ENCODE measurements at places on chromosomes 1 and 21.

GRCh38 chr1:102466487-102466886 is 469.8 kb upstream of the OLFM3 start:
- DNase-seq: no peak

DNA sequence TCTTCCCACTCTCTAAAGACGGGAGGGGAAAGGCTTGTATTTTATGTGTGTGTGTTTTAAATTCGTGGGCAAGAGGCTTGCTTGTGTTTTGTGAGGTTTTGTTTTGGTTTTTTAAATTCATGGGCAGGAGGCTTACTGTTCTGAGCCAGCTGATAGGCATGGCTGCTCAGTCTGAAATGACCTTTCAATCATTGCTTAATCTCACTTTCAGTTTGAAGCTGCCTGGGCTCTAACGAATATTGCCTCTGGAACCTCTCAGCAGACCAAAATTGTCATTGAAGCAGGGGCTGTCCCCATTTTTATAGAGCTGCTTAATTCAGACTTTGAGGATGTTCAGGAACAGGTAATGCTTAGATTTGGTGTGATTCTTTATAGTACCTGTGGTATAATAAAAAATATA is 20.3 kb upstream of the TXLNA start:
- no peak for DNase-seq

GRCh38 chr1:99728494-99729235 is 37.8 kb downstream of the FRRS1 start:
- no peak for DNase-seq

DNA sequence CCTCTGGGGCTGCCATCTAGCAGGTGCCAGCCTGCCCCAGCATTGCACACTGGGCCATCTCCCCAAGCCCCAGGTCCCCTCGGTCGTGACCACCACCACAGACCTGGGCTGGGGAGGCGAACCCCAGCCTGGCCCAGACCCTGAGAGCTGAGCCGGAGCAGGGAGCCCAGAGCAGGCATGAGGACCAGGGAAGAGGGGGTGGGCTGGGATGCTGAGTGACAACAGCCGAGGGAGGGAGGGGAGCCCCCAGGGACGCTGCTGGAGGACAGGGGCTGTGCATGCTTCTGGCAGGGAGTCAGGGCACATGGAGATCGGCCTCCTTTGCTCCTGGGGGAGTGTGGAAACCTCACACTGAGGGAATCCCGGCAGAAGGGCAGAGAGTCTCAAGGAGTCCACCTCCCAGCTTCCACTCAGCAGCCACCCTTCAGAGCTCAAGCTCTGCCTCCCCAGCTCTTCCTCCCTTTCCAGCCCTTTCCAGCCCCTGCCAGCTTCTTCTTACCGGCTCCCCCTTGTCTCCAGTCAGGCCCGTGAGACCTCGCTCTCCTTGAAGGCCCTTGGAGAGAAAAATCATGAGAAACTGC is 23.7 kb upstream of the PEF1 start:
- DNase-seq: no peak

DNA sequence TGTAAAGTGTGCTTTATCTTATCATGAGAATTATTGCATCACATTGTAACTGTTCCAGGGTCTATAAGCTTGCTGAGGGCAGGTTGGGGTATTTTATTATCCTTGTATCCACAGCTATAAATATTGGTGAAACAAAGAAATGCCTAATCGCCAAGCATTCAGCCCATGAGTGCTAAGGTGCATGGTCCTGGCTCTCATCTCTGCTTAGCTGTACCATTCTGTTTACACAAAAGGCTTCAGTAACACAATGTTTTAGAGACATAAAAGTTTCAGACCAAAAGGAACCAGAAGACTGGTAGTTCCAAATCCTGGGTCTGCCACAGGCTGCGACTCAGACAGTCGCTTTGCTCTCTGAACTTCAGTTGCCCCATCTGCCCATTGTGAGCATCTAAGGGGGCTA is 99.6 kb upstream of the C8B start:
- no peak for DNase-seq

- DNase-seq: no peak
Measured at GRCh38 chr1:213466541-213466940, 415.5 kb downstream of the RPS6KC1 start.

DNA sequence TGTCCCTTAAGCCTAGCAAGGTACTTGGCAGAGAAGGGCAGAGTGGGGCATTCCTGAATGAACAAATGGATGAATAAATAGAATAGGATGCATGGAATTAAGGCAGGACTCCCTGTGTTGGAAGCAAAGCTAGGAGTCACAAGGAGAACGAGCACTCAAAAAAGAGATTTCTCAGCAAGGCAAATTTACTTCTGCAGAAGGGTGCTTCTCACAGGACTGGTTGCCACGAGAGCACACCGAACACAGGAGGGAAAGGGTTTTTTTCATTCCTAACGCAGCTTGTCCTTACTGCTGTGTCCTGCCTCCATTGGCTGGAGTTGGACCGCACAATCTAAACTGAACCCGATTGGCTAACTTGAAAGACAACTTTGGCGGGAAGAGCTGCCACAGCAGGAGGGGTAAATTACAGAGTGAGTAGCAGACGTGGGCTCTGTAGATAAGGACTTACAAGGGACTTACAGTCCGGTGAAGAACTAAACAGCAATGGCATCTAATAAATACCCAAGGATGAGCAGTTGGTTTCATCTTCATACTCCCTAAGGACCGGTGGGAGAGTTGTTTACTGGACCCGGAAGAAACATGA is 52.4 kb downstream of the KIF26B start:
- no peak for DNase-seq

GRCh38 chr1:40847023-40847745 is 15.0 kb downstream of the CITED4 start:
- DNase-seq: no peak

DNA sequence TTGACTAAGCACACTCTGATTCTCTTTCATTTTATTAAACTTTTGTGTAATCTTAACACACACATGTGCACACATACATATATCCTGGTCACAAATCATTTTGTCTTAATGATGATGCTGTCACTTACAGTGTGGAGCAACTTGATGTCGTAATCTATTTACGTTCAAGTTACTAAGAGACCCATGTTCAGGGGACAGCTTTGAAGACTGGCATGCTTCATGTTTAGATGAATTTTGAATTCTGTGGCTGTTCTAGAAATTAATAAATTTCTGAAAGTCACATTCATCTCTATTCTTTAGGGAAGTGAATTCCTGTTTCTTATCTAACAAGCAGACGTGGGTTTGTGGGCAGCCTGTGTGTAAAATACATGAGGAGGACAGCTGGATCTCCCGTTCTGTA is 1637.8 kb downstream of the PLA2G4A start:
- DNase-seq: no peak

- DNase-seq: no peak
Measured at GRCh38 chr21:39125752-39126485, 57.3 kb downstream of the PSMG1 start.

DNA sequence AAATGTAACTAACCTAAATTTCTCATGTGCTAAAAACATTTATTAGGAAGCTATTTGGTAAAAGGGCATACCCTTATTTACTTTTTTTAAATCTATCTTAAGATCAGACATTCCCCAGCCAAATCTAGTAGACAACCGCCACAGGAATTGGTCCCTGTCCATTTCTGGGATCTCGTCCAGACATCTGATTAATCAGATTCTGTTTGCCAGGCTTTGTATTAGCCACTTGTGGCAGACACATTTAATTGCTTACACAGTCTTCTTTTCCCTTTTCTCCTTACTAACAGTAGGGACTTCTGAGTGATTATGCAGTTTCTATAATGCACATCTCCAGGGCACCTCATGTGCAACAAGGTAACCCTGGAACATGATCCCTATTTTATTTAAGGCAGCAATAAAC is 449.0 kb upstream of the RGS18 start:
- DNase-seq: no peak

- no peak for DNase-seq
Measured at GRCh38 chr1:7252411-7253117, 467.3 kb downstream of the CAMTA1 start.

DNA sequence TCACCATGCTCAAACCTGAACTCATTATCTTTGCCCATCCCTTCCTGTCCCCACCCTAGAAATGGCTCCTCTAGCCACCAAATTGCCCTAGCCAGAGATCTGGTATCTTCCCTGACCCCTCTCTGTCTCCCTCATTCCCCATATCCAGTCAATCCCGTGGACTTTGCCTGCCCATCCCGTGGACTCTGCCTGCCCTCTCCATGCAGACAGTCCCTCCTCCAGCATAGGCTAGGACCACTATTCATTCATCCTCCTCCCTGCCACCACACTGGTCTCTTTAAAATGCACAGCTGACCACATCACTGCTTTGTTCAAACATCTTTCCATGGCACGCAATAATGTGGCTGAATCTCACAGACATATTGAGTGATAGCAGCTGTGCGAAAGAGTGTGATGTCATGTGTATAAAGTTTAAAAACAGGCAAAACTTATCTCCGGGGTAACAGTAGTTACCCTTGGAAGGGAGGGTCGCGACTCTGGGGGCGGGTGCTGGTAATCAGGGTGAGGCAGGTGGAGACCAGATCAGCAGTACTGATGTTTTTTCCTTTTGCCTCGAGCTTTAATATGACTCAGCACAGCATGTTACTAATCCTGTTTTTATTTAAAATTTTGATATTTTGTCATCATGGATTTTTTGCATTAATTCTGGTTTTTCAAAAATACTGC is 4.8 kb upstream of the SLC2A1 start:
- DNase-seq: no peak

DNA sequence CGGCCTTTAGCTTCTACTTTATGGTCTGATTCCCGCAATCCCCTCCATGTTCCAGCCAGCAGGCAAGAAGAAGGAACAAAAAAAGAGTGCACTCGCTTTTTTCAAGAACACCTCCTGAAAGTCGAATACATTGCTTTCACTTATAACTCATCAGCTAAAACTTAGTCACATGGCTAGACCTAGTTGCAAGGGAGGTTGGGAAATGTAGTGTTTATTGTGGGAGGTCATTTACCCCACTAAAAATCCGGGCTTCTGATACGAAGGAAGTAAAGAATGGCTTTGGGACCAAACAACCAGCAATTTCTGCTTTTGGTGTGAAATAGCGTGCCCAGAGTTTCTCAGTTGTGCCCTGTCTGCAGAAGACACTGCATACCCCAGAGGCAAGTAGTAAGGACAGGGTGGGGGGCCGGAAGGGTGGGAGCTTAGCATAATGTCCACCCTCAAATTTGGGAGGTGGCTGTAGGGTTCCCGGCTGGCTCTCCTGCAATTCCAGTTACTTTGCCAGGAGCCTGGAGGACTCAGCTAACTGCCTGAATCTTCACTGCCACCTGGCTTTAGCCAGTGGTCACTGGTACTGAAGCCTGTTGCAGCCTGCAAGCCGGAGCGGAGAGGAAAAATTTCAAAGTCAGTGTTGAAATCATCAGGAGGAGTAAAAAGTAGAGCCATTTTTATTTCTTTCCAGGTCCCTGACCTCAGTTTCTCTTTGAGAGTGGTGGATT is 57.7 kb upstream of the F3 start:
- no peak for DNase-seq

- no peak for DNase-seq
Measured at GRCh38 chr1:198811449-198811848, 172.6 kb downstream of the PTPRC start.

GRCh38 chr1:32151319-32151787 is 28.1 kb upstream of the TXLNA start:
- no peak for DNase-seq

DNA sequence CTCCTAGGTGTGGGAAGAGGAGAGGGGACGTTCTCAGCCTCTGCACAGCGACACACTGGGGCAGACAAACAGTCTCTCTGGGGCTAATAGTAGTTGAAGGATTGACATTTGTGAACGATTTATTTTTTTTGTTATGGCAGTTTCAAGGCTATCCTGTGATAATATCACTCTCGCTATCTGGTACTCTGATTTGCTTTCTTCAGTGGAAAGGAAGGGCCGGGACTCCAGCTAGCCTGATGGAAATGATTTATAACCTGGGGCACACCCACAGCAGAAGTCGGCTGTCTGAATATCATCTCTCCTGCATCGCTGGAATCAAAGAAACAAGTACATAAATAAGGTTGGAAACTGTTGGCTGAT is 122.7 kb downstream of the KCNN3 start:
- DNase-seq: no peak

GRCh38 chr1:93591676-93592550 is 89.7 kb downstream of the BCAR3 start:
- no peak for DNase-seq

DNA sequence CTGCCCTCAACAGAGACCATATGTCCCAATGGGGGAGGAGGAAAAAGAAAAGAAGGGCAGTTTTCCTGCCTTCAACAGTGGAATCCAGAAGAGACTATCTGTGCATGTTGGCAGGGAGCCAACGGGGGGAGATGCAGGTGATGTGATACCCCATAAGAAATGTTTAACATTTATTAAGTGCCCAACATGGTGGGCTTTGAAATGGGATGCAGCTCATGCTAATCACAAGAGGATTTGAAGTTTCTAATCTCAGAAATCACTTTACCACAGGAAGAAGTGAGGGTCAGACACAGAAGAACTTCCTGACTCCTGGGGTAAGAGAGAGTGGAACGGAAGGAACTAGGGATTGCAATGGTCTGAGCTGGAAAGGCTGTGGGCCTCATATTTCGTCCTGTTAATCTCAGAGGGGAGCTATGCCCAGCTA is 16.2 kb downstream of the CSRP1 start:
- no peak for DNase-seq

- no peak for DNase-seq
Measured at GRCh38 chr1:209624558-209625549, 27.4 kb downstream of the LAMB3 start.

- no peak for DNase-seq
Measured at GRCh38 chr1:226185141-226186036, 1.2 kb downstream of the ACBD3 start.

GRCh38 chr1:25182629-25183028 is 49.7 kb downstream of the SYF2 start:
- DNase-seq: no peak

DNA sequence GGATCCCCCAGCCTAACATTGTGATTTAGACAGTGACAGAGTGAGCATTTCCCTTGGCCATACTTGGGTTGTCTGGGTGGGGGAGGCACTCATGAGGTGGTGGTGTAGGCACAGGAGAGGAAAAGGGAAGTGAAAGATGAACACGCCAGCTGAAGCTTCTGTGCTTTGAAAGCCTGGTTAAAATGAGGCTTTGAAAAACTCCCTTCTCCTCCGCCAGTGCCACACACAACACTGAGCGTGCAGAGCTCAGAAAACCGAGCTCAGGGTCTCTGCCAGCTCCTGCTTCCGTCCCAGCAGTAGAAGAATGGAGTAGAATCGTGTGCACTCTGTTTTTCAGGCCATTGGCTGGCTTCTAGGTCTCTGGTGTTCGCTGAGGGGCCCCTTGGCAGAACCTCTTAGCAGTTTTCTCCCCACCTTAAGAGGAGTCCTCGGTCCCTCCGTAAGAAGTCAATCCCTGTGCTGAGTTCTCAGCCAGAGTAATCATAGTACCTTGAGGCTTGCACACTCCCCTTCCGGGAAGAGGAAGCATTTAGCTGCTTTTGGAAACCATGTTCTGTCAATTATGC is 12.9 kb downstream of the PLEKHM2 start:
- peak; percentile 2 for DNase-seq

GRCh38 chr21:37869661-37870060 is 46.6 kb downstream of the KCNJ6 start:
- no peak for DNase-seq

DNA sequence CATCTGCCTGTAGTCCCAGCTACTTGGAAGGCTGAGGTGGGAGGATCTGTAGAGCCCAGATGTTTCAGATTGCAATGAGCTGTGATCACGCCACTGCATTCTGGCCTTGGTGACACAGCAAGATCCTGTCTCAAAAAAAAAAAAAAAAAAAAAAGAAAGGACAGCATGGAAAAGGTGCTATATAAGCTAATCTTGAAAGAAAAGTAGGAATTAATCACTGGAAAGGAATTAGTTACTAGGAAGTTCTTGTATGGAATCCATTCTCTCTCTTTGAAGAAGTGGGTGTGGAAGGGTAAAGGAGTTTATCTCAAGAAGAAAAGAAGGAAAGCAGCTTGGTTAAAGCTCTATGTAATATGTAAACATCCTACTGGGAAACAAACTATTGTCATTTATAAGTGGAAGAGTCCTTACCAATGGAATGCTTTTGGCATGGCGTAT is 339.2 kb downstream of the DPYD start:
- DNase-seq: no peak

Data from stimulated activated CD4-positive, alpha-beta T cell treated with anti-CD3 and anti-CD28 coated beads, TNF-alpha, amount 100 ng/mL, for 4 hours (primary cell).